ENCODE measurements at places on chromosomes 4 and X. TPM values are rescaled to one million over a fixed set of nuclear protein-coding genes. Genes with fewer than 3 reads are reported as not detected.

GRCh38 chrX:22012051-22012450, 20.1 kb upstream of the PHEX start:
- DNase-seq = no peak

- DNase-seq = no peak
Measured at GRCh38 chr4:139985401-139985800, 168.6 kb downstream of the MAML3 start.

GRCh38 chr4:170414360-170414759, 324.6 kb upstream of the AADAT start:
- no peak for DNase-seq

Gene LIMCH1
- polyA plus RNA-seq = not detected

Gene ANAPC4
- 22.2 TPM for polyA plus RNA-seq

Gene TLR1
- polyA plus RNA-seq = 19.2 TPM

GRCh38 chr4:144562019-144562705, 83.8 kb upstream of the HHIP start:
- DNase-seq = no peak

DNA sequence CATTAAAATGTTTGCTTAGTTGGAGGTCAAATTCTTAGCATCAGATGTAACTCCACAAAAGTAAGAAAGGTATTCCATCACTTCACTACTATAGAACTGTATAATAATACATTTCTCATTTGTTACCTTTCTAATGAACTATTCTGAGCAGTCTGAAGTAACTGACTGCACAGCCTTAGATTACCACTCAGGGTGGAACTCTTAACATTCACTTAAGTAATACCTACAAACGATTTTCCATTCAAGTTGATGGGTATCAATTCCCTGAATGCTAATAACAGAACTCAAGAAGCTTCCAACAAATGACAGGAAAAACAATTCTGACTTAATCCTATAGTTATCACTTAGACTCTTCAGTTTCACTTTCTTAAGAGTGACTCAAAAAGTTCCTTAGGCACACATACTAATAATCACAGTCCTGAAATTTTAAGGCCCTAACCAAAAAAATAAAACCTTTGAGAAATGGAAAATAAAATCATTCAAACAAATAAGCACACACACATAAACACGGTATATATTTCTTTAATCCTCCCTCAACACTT, 20.9 kb downstream of the HNRNPD start:
- no peak for DNase-seq

Gene ATP8A1
- polyA plus RNA-seq = 4.3 TPM

Gene CDKL2
- 0.32 TPM for polyA plus RNA-seq

- DNase-seq = no peak
Measured at GRCh38 chr4:115334736-115335411, 221.5 kb upstream of the NDST4 start.

DNA sequence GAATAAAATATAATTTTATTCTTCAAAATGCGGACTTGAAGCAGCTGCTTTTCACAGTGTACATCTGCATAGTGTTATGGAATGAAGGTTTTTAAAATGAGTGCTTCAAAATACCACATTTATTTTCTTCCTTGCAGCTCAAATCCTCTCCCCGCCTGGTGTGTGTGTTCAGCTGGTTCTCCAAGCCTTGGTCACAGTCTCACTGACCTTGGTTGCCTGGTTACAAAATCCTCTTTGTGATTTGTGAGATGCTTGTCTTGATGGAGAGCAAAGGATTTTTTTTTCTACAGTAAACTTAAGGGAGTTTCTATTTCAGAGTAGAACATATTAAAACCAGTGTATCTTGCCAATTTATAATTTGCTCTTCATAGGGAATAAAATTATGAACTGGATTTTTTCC, 139.2 kb downstream of the PCDH18 start:
- DNase-seq = no peak

DNA sequence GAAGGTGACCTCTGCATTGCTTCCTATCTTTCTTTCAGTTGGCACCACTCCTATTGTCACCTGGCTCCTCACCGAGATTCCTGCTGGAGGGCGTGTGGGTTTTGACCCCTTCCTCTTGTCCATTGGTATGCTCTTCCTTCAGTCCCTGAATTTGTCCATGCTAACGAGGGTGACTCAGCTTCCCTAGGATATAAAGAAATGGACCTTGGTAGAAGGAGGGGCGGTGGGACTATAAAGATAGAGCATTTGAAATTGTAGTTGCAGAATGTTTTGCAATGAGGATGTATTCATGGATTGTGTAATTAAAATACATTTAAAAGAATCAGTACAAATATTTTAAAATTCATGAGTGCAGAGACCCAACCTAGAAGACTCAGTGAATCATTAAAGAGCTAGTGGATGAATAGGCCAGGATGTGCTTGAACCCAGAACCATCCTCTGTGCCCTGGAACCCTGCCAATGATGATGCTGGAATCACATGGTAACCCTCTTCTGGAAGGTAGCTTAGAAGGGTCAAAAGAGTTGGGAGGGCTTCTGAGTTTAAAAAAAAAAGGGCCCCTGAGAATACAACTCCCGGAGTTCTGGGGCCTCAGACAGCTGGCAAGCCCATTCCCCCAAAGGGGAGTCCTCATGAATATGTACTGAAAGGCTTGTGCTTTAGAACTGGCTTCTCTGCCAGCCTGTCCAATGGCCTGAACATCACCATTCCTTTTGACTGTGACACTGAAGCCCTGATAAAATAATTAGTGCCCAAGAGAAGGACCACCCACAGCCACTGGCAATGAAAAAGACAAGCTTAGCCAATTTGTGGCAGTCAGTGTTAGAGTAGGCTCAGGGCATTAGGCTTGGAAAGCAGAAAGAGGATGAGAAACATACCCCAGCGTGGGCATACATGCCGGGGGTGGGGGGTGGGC, 8.0 kb downstream of the XPNPEP2 start:
- no peak for DNase-seq

Gene CITED1
- 0.58 TPM for polyA plus RNA-seq

- no peak for DNase-seq
Measured at GRCh38 chrX:143455046-143455445, 62.2 kb downstream of the SPANXN3 start.

GRCh38 chr4:16290681-16291420, 64.6 kb upstream of the TAPT1 start:
- no peak for DNase-seq

- no peak for DNase-seq
Measured at GRCh38 chr4:110005461-110006056, 92.9 kb downstream of the EGF start.

DNA sequence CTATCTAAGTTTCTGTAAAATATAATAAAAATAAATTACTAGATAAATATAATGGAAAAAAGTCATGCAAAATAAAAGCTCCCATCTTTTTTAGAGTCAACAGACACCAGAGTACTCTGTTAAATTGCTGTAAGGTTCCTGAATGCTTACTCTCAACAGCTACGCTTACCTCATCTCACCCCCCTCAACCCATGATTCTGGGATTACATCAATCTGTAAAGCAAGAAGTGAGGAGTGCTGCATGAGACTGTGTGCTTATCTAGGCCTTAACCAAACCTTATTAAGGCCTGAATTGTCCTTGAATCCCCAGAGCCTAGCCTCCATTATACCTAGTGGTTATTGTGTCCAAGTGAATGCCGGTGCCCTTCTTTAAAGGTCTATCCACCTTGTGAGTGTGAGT, 735.8 kb downstream of the RPA4 start:
- no peak for DNase-seq

Gene NIPAL1
- polyA plus RNA-seq = 0.65 TPM

- no peak for DNase-seq
Measured at GRCh38 chr4:96649536-96649935, 809.6 kb downstream of the PDHA2 start.

Gene GASK1B
- not detected for polyA plus RNA-seq

DNA sequence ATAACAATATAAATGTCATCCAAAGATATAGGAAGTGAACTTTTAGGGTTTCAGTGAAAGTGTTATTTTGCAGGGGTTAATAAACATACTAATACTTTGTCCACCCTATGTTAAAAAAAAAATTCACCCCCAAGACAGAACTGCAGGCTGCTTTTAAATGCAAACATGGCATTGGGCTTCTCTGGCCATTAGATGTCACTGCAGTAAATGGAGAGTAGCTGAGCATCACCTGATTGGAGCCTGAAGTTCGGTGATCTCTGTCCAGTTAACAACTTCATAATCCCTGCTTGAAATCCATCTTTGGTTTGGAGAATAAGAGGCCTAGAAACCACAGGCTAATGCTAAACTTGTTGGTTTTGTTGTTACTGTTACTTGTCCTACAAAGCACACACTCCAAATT, 18.7 kb downstream of the SLC25A43 start:
- DNase-seq = no peak

Gene TMPRSS11B
- polyA plus RNA-seq = not detected

DNA sequence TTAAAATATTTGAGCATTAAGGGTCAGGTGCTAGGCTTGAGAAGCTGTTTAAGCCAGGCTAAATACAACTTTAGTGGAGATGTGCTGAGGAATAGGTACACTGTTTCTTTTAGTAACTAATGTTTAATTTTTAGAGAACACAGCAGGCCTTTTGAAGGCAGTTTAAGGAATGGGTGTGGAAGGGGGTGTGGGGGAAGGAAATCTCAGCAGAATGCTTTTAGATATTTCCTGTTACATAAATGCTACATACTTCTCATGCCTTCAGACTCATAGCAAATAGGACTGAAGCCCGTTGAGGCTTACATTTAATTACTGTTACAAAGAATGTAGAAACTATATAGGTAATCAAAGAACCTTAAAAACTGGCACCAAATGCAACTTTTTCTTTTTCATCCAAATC, 66.3 kb downstream of the WWC2 start:
- no peak for DNase-seq

GRCh38 chr4:144579411-144580030, 66.4 kb upstream of the HHIP start:
- no peak for DNase-seq

Gene DMRTC1
- 0.59 TPM for polyA plus RNA-seq

GRCh38 chrX:7283741-7284140, 135.8 kb upstream of the PUDP start:
- DNase-seq = no peak

DNA sequence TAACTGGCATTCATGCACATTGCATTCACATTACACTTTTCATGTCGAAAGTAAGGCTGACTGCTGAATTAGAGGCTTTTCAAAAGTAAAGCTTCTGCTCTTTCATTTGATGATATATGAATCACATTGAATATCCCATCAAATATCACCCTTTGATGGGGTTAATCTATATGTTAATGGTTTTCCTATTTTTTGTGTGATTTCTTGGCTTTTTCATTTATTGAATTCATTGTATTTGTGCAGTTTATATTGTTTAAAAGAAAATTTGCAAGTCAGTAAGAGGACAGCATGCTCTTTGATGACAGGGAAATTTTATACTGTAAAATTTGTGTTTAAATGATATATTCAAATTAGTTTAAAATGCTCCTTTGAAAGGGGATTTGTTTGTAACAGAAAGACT, 344.1 kb downstream of the PCDH10 start:
- DNase-seq = no peak
